ENCODE measurements at places on chromosomes 11 and 22. TPM values are rescaled to one million over a fixed set of nuclear protein-coding genes. Genes with fewer than 3 reads are reported as not detected.

GRCh38 chr22:31602259-31602952 is 59.6 kb downstream of the PISD start:
- H3K4me3 ChIP-seq = no peak overlapping the region
- no peaks in the 10 kb centered on the region for H3K4me1 ChIP-seq
- H3K27ac ChIP-seq = no peak overlapping the region
- H3K36me3 ChIP-seq = no peaks in the 10 kb centered on the region
- H3K27me3 ChIP-seq = no peaks in the 10 kb centered on the region

DNA sequence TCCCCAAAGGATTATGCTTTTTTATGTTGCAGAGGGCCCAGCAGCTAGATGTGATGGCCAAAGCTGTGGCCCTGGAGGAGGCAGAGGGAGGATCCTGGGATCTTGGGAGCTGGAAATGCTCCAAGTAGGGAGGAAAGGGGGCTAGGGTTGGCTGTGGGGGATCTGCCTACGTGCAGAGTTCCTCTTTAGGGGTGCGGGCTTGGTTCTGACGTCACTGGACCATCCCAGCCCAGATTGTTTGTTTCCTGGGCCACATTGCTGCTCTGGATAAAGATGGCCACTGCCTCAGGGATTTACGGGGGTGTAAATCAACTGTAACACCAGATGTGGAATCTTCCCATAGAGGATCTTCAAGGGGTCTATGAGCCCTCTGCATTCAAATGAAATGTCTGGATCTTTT is 110.3 kb upstream of the SYT13 start:
- H3K27ac ChIP-seq = no peak overlapping the region
- no peaks in the 10 kb centered on the region for H3K4me1 ChIP-seq
- no peaks in the 10 kb centered on the region for H3K27me3 ChIP-seq
- H3K36me3 ChIP-seq = no peaks in the 10 kb centered on the region

DNA sequence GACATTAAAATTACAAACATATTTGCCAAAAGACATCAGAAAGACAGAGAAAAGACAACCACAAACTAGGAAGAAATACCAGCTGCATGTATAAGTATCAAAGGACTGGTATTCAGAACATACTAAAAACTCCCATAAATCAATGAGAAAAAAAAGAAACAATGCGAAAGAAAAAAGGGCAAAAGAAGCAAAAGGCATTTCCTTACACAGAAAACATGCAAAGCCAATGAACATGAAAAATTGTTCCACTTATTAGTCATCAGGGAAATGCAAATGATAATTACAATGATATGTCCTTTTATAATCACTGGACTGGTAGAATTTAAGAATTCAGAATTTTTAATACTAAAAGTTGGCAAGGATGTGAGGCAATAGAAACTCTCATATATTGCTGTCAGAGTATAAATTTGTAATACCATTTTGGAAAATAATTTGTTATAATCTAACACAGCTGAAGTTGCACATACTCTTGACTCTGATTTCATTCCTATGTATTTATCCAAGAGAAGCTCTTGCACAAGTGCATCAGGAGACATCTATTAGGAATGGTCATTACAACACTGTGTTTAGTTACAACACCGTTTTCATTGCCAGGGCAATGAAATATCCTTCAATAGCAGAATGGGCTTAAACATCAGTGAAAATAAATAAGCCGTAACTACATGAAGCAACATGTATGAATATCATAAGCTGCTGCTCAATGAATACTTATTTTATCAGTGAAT is 279.7 kb downstream of the SWAP70 start:
- no peaks in the 10 kb centered on the region for H3K4me1 ChIP-seq
- no peaks in the 10 kb centered on the region for H3K27me3 ChIP-seq
- no peak for DNase-seq
- H3K27ac ChIP-seq = no peak overlapping the region
- H3K4me3 ChIP-seq = no peak overlapping the region
- no peaks in the 10 kb centered on the region for H3K36me3 ChIP-seq

GRCh38 chr22:26994801-26995200 is 337.4 kb downstream of the MIAT start:
- no peak overlapping the region for H3K27ac ChIP-seq
- H3K4me3 ChIP-seq = no peak overlapping the region
- H3K36me3 ChIP-seq = no peaks in the 10 kb centered on the region
- no peaks in the 10 kb centered on the region for H3K27me3 ChIP-seq
- no peak for DNase-seq

- H3K27me3 ChIP-seq = no peaks in the 10 kb centered on the region
- no peaks in the 10 kb centered on the region for H3K4me1 ChIP-seq
- no peak overlapping the region for H3K4me3 ChIP-seq
- no peak overlapping the region for H3K27ac ChIP-seq
- no peak for DNase-seq
Measured at GRCh38 chr22:25540166-25540907, 24.1 kb upstream of the GRK3 start.

- no peaks in the 10 kb centered on the region for H3K27me3 ChIP-seq
- H3K4me1 ChIP-seq = peaks cover 17% of the 10 kb centered on the region
- no peaks in the 10 kb centered on the region for H3K36me3 ChIP-seq
- DNase-seq = no peak
- no peak overlapping the region for H3K27ac ChIP-seq
Measured at GRCh38 chr11:114153224-114153623, 93.7 kb downstream of the ZBTB16 start.

DNA sequence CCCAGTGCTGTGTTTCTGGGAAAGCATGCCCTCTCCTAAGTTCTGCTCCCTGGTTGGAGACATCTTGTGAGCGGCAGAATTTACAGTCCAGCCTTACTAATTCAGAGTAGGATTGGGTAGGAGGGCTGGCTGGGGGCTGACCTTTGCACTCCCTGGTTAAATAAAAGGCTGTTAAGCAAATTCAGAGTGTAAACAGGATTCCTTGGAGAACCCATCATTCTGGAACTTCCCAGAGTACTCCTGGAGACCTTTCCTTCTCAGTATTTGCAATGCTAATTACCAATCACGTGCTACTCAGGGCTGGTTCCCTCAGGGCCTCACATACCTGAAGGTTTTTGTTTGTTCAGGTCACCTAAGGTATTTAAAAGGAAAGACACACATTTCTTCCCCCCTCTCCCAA is 340.2 kb downstream of the TBC1D22A start:
- no peaks in the 10 kb centered on the region for H3K27me3 ChIP-seq
- H3K4me1 ChIP-seq = no peaks in the 10 kb centered on the region
- H3K36me3 ChIP-seq = no peaks in the 10 kb centered on the region
- no peak for DNase-seq
- H3K27ac ChIP-seq = no peak overlapping the region

GRCh38 chr22:34814260-34815025 is 251.5 kb upstream of the ISX start:
- H3K36me3 ChIP-seq = no peaks in the 10 kb centered on the region
- H3K4me1 ChIP-seq = no peaks in the 10 kb centered on the region
- DNase-seq = no peak
- no peaks in the 10 kb centered on the region for H3K27me3 ChIP-seq
- no peak overlapping the region for H3K4me3 ChIP-seq

GRCh38 chr11:69499186-69499917 is 17.9 kb downstream of the LINC01488 start:
- H3K4me3 ChIP-seq = no peak overlapping the region
- no peaks in the 10 kb centered on the region for H3K27me3 ChIP-seq
- no peaks in the 10 kb centered on the region for H3K4me1 ChIP-seq
- H3K27ac ChIP-seq = no peak overlapping the region
- no peaks in the 10 kb centered on the region for H3K36me3 ChIP-seq

GRCh38 chr22:32721328-32722180 is 80.0 kb upstream of the TIMP3 start:
- DNase-seq = no peak
- no peak overlapping the region for H3K4me3 ChIP-seq
- H3K36me3 ChIP-seq = no peaks in the 10 kb centered on the region
- H3K27ac ChIP-seq = no peak overlapping the region
- peaks cover 8% of the 10 kb centered on the region for H3K4me1 ChIP-seq
- no peaks in the 10 kb centered on the region for H3K27me3 ChIP-seq

GRCh38 chr22:19688301-19689290 is 25.7 kb upstream of the SEPTIN5 start:
- no peaks in the 10 kb centered on the region for H3K4me1 ChIP-seq
- no peak overlapping the region for H3K27ac ChIP-seq
- no peak for DNase-seq
- no peak overlapping the region for H3K4me3 ChIP-seq
- no peaks in the 10 kb centered on the region for H3K27me3 ChIP-seq

DNA sequence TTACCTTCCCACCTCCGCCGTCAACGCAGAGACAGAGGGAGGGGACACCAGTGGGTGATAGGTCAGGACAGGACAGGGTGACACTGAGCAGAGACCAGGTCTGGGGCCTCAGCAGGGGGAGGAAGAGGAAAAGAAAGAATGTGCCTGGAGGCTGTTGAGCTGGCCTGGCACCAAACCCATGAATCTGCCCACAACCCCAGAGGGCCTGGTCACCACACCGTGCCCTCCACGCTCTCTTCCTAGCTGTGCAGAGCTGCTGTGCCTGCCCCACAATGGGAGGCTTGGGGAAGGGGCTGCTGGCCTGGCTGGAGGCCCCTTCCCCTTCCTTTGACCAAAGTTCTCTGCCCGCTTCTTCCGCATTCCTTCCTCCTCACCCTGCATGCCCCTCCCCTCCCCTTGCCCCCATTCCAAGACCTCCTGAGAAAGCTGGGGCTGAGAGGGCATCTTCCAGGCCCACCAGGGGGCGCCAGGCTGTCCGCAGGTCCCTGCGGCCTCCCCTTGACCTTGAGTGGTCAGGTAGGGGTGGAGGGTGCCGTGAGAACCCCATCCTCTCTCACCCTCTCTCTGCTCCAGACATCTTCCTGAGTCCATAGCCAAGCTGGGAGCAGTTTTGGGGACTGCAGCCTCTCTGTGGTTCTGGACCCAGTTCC is 11.0 kb upstream of the CACNA1I start:
- no peaks in the 10 kb centered on the region for H3K36me3 ChIP-seq
- no peak for DNase-seq
- H3K27me3 ChIP-seq = no peaks in the 10 kb centered on the region
- H3K4me1 ChIP-seq = no peaks in the 10 kb centered on the region

DNA sequence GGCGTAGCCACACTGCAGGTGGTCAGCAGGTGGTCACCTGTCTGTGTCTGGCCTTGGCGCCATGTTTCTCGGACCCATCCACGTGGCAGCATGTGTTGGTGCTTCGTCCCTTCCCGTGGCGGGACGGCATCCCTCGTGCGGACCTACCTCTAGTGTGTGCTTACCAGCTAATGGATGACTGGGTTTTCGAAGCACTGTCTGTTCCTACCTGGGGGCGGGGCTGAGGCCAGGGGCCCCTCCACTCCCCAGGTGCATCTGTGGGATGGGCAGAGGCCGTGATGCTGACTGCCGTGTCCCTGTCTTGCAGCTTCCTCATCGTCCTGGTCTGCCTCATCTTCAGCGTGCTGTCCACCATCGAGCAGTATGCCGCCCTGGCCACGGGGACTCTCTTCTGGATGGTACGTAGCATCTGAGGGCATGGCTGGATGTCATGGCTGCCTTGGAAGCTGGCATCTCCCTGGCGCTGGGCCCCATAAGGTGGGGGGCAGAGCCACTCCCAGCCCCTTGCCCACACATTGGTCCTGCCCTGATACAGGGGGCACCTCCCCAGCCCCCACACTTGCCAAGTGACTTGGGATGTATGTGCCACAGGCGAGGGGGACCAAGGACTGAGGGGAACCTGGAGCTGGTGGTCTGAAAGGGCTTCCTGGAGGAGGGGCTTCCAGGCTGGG is 82.9 kb downstream of the KCNQ1 start:
- H3K4me1 ChIP-seq = no peaks in the 10 kb centered on the region
- no peaks in the 10 kb centered on the region for H3K27me3 ChIP-seq
- peak overlapping the region; percentile 58 for H3K27ac ChIP-seq
- no peak for DNase-seq
- H3K36me3 ChIP-seq = peaks cover 29% of the 10 kb centered on the region
- H3K4me3 ChIP-seq = no peak overlapping the region

GRCh38 chr22:46491946-46492345 is 45.5 kb downstream of the CELSR1 start:
- H3K4me1 ChIP-seq = no peaks in the 10 kb centered on the region
- no peaks in the 10 kb centered on the region for H3K36me3 ChIP-seq
- no peak for DNase-seq
- no peaks in the 10 kb centered on the region for H3K27me3 ChIP-seq

DNA sequence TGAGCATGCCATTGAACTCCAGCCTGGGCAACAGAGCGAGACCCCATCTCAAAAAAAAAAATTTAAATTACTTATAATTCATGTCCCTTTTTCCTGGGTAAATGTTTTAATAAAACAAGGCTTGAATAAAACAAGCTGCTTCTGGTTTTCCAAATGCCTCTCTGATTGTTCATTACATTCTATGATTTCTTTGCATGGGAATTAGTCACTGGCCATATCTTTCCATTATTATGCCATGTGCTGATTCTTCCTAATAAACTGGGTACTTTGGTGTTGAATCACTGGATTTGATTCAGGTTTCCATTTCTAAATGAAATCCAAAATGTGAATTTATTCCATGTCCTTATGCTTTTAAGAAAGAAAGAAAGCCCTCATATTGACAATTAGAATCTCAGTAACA is 42.6 kb downstream of the ZNF215 start:
- DNase-seq = no peak
- H3K27ac ChIP-seq = no peak overlapping the region

- H3K4me1 ChIP-seq = no peaks in the 10 kb centered on the region
- H3K4me3 ChIP-seq = no peak overlapping the region
- H3K36me3 ChIP-seq = no peaks in the 10 kb centered on the region
- H3K27me3 ChIP-seq = no peaks in the 10 kb centered on the region
Measured at GRCh38 chr11:110452720-110453119, 23.0 kb downstream of the FDX1 start.

GRCh38 chr11:778976-779954 is 2.0 kb upstream of the GATD1 start:
- H3K4me1 ChIP-seq = peaks cover 12% of the 10 kb centered on the region
- no peak overlapping the region for H3K27ac ChIP-seq
- peaks cover 4% of the 10 kb centered on the region for H3K36me3 ChIP-seq
- H3K27me3 ChIP-seq = no peaks in the 10 kb centered on the region
- DNase-seq = no peak

DNA sequence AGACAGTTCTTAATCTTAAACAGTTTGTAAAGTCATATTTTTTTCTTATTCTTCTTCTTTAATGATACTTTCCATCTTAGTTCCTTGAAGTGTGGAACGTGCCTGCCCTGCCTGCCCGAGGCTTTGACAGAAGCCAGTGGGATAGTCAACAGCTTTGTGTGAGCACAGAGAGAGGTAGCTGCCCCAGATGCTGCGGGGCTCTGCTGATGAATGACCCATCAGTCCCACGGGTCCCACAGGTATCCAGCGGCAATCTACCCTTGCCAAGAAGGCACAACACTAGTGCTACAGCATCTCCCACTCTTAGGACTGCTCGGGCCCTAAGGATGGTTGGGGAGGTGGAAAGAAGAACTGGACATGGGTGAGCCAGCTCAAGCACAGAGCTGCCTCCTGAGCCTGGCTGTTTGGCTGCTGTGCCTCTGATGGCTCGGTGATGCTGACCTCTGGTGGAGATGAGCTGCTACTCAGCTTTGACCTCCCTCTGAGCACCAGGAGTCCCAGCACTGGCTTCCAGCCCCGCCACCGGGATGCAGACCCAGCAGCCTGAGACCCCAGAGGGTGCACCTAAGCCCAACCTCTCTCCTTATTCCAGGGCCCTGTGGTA is 11.8 kb upstream of the APLNR start:
- no peak overlapping the region for H3K27ac ChIP-seq
- no peak overlapping the region for H3K4me3 ChIP-seq
- H3K36me3 ChIP-seq = no peaks in the 10 kb centered on the region
- H3K4me1 ChIP-seq = no peaks in the 10 kb centered on the region
- no peaks in the 10 kb centered on the region for H3K27me3 ChIP-seq

GRCh38 chr11:61045271-61045670 is 57.0 kb upstream of the CD5 start:
- no peak for DNase-seq
- no peak overlapping the region for H3K4me3 ChIP-seq
- no peak overlapping the region for H3K27ac ChIP-seq
- peaks cover 22% of the 10 kb centered on the region for H3K4me1 ChIP-seq
- no peaks in the 10 kb centered on the region for H3K27me3 ChIP-seq

The OR51I1 gene
- total RNA-seq = not detected

The MN1 gene
- total RNA-seq = 3.8 TPM

The CHEK2 gene
- 9.5 TPM for total RNA-seq
